ENCODE measurements at places on chromosomes 2 and 18. TPM values are rescaled to one million over a fixed set of nuclear protein-coding genes. Genes with fewer than 3 reads are reported as not detected.

- no peak for DNase-seq
Observed at GRCh38 chr2:98458667-98459380, 14.2 kb downstream of the INPP4A start.

- DNase-seq: no peak
Observed at GRCh38 chr2:218710334-218710686, 325 bp upstream of the TTLL4 start.

ACMSD gene
- 37.0 TPM for polyA plus RNA-seq

DNA sequence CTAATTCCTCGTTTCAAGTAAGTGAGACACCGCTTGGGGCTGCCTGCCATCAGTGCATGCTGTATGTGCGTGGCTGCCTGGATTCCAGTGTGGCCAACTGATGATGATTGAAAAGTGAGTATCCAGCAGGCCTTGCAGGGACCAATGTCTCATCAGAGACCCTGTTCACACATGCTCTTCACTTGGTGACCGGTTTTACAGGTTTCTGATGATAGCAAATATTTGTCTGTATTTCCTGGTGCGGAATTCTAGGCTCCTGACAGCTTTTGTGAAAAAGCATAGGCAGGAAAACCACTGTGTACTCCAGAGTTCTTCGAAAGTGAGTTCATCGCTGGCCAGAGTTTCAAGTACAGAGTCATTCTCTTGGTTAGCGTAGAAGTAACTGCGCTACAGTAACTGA is 13.8 kb upstream of the YWHAQ start:
- no peak for DNase-seq

DNA sequence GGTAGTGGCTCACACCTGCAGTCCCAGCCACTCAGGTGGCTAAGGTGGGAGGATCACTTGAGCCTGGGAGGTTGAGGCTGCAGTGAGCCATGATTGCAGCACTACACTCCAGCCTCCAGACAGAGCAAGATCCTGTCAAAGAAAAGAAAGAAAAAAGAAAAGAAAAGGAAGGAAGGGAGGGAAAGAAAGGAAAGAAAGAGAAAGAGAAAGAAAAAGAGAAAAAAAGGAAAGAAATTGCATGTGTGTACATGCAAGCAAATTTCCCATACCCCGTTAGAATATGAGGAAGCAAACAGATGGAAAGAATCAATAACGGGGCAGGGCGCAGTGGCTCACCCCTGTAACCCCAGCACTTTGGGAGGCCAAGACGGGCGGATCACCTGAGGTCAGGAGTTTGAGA is 17.9 kb downstream of the TMEM127 start:
- no peak for DNase-seq
